ENCODE measurements at places on chromosomes 7 and 10.

GRCh38 chr10:63013755-63014154, 119.4 kb upstream of the NRBF2 start:
- DNase-seq = no peak

DNA sequence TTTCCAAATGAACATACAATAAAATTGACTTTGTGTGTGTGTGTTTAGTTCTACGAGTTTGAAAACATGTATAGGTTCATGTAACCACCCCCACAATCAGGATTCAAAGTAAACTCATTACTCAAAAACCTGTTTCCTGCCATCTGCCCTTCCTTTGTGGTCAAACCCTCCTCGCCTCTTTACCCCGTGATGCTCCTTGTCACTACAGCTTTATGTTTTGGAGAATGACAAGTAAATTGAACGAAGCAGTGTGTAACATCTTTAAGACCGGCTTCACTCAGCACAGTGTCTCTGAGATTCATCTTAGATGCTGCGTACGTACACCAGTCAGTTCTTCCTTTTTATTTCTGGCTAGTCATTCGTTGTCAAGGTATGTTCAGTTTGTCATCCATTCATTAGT, 54.6 kb upstream of the MKI67 start:
- peak; percentile 43 for DNase-seq

DNA sequence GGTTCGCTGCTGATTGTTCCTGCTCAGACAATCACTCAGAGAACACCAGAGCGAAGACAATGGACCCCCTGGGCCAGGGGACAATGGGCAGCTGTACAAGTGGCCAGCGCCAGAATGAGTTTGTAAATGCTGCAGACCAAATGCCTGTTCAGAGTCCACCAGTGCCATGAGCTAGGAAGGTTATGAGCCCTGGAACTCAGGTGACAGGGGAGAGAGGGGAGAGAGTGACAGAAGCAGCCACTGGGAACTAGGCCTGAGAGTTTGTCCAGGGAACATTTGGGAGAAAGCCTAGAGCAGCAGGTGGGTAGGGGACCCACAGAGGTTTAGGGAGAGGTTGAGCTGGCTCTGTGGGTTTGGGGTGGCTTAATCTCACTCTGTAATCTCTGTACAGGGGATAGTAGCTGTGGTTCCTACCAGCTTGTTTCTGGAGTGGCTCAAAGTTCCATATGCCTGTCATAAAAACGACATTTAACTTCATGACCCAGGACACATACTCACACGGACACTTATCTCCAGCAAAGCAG, 60.4 kb downstream of the C10orf105 start:
- peak; percentile 51 for DNase-seq

DNA sequence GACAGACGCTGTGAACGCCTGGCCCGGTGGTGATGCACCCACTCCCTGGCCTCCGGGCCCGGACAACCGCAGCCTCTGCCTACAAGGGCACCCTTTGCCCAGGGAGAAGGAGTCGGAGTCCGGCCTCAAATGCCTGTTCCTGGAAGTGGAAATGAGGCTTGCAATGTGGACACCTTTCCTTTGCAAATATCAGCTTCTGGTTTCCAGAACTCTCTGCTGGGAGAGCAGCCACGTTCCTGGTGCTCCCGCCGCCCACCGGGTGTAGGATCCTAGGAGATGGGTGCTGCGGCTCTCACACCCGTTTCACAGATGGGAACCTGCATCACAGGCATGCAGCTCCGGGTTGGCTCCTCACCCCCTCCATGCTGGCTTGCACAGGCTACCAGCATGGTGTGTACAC, 2.9 kb downstream of the FOXL3 start:
- DNase-seq = no peak

- no peak for DNase-seq
These were observed 63.0 kb downstream of the TCERG1L start for GRCh38 chr10:131248376-131249165.

DNA sequence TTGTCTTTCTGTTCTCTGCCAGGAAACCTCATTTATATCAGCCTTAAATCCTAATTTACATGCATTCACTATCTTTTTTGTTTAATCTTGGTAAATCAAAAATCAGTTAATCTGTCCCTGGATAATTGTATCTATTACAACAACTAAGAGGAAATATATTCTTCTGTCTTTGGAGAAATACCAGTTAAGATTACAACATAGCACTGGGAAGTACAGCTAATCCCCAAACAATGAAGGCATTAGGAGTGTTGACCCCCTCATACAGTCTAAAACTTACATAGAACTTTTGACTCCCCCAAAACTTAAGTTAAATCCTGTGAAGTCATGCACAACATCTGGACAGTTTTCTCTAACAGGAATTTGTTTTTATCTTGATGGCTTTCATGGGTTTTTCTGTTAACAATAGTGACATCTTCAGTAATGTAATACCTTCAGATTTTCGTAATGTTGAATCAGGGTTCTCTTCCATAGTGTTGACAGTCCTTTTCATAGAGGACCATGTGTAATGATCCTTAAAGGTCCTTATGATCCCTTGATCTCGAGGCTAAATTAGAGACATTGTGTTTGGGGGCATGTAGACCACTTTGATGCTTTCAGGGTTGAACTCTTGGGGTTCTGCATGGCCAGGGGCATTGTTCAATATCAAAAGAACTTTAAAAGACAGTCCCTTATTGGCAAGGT, 24.1 kb upstream of the ABCC2 start:
- DNase-seq = no peak

DNA sequence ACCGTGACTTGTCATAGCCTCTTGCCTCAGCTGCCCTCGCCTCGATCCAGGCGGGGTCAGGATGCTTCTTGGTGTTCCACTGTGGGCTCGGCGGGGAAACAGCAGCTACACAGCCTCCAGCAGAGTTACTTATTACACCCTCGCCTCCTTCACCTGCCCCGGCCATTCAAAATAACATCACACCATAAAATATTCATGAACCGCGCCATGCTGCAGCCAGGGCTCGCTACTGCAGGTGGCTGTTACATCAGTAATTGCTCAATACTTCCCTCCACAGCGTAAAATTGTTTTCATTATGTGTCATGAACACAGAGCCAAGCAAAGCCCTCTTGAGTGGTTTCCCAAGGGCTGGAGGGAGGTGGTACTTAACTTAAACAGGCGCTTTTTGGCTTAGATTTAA, 241.5 kb upstream of the SP8 start:
- DNase-seq = peak; percentile 1

GRCh38 chr10:79203014-79203644, 134.4 kb downstream of the ZMIZ1 start:
- DNase-seq = no peak

- peak; percentile 9 for DNase-seq
These were observed 287.6 kb downstream of the LRMDA start for GRCh38 chr10:75718991-75719390.

DNA sequence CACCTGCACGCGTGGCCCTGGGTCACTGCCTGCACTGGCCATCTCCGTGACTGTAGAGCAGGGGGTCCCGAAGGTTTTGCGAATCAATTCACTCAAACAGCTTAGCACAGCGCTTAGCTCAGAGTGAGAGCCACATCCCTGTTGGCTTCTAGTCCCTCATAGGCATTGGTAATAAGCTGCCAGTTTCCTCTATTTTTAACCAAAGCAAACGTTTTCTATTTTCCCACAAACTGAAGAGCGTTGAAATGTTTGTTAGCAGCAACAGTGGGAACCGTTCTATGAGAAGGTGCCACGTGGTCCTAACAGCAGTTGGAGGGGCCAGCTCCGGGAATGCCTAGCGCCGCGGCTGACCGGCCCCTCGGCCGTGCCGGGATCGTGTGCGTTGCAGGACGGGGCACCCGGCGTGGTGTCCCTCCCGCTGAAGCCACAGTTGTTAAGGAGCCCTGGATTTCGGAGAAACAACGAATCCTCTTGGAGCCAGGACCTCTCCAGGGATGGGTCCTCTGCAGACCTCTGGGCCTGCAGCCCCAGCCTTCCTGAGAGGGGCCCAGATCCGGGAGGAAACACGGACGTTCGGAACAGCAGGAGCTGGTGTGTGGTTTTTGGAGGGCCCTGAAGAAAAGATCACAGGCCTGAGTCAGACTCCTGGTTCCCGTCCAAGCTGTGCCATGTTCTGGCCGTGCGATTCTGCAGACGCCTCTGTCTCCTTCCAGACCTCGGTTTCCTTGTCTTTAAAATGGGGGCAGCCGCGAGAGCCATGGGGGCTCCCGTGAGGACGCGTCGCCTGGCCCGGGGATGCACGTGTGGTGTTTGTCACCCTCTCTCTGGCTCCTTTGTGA, 40.3 kb downstream of the FAM20C start:
- no peak for DNase-seq

- no peak for DNase-seq
These were observed 7.6 kb downstream of the CALCR start for GRCh38 chr7:93566876-93567275.

- no peak for DNase-seq
These were observed 111.7 kb upstream of the GJD4 start for GRCh38 chr10:35493196-35494118.

DNA sequence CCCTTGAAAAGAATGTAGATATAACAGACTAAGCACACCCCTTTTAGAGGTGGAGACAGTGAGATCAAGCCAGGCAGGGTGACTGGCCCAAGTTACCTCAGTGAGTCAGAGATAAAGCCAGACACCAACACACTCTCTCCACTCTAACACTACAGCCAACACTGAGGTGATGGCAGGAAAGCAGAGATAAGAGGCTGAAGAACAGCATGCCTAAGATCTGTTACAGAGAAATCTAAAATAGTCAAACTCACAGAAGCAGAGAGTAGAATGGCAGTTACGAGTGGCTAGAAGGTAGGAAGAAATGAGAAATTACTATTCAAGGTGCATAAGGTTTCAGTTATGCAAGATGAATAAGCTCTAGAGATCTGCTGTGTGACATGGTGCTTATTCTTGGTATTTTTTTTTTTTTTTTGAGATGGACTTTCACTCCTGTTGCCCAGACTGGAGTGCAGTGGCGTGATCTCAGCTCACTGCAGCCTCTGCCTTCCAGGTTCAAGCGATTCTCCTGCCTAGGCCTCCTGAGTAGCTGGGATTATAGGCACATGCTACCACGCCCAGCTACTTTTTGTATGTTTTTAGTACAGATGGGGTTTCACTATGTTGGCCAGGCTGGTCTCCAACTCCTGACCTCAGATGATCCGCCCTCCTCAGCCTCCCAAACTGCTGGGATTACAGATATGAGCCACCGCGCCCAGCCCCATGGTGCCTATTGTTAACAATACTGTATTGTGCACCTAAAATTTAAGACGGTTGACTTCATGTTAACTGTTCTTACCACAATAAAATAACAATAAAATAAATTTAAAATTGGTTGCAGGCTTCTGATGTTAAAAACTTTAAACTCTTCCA, 28.7 kb downstream of the ICA1 start:
- peak; percentile 96 for DNase-seq

DNA sequence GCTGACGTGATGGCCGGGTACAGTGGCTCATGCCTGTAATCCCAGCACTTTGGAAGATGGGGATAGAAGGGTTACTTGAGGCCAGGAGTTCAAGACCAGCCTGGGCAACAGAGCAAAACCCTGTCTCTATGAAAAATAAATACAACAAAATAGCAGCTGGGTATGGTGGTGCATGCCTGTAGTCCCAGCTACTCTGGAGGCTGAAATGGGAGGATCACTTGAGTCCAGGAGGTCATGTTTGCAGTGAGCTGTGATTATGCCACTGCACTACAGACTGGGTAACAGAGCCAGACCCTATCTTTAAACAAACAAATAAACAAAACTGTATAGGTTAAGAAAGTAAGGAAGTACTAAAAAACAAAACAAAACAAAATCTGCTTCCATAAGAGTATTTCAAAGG, 6.2 kb upstream of the CUL2 start:
- no peak for DNase-seq

DNA sequence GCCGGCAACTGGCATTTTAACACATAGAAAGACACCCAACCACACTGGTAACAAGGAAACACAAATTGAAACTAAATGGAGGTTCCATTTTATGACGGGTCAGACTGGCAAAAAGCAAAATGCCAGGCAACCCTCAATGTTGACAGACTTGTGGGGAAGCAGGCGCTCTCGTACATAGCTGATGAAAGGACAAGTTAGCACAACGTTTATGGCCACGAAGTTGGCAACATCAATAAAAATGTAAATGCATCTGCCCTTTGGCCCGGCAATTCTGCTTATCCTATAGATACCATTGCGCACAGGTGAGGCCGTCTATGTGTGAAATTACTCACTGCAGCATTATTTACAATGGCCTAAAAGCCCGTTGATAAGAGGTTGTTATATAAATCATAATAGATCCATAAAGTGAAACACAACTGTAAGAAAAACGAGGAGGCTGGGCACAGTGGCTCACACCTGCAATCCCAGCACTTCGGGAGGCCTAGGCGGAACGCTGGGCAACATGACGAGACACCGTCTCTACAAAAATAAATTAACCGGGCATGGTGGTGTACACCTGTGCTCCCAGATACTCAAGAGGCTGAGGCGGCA, 39.8 kb downstream of the FOXL3 start:
- no peak for DNase-seq

DNA sequence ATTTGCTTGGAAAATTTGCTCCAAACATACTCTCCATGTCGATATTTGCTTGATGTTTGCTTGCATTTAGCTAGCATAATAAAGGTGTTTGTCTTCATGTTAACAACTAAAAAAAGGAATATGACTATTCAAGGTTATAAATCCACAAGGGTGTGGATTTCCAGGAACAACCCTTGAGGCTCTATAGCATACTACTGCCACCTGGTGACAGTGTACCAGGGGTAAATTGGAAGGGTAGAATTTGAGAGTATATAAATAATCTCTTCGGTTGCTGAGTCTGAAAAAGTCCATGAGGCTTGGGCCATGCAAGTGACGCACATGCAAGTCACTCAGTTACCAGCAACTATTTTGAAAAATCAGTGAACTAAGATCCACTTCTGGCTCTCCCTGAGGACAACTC, 68.4 kb downstream of the SLIT1 start:
- peak; percentile 20 for DNase-seq

- no peak for DNase-seq
These were observed 21.7 kb upstream of the PWWP2B start for GRCh38 chr10:132375116-132375794.

DNA sequence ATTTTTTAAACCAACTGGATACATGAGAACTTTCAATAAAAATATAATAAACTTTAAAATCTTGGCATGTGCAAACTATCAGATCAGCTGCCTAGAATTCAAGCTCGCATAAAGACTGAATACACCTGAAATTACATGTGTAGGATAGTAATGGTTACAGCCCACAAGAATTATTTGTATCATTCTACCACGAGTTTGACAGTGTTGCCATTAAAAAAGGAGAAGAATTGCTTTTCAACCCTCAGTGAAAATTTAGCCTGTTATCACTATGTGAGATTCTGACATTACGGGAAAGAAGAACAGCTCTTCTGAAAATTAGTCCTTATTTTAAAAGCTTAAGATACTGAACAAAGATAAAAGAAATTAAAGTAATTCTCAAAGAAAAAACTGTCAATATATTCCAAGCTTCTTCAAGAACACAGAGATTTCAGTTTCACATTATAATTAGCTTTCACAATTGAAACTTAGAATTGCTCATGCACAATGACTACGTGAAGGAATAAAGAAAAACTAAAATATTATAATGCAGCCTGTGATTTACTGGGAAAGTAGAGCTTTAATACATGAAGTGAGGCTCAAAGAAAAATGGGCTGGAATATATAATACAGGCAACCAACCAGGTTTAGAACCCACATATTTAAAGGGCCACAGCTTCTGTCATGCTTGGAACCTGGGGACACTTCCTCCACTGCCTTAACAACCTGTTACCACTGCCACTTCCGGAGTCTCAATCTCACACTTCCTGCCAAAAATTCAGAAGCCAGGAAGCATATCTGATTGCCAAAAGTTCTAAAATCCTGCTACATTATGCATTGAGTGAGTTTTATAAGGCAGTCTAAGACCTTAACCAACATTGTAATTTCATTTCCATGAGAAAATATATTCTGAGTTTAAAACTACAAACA, 23.2 kb downstream of the TPK1 start:
- DNase-seq = peak; percentile 29

- DNase-seq = no peak
These were observed 578.6 kb upstream of the GALNT17 start for GRCh38 chr7:70553364-70553763.

Measured in hematopoietic multipotent progenitor cell treated with erythropoietin and hydrocortisone succinate and interleukin-3 and kit ligand, for 6 days (in vitro differentiated cells).